ENCODE measurements at places on chromosomes 7 and 10.

GRCh38 chr10:95434583-95434982, 126.6 kb downstream of the SORBS1 start:
- DNase-seq = no peak

DNA sequence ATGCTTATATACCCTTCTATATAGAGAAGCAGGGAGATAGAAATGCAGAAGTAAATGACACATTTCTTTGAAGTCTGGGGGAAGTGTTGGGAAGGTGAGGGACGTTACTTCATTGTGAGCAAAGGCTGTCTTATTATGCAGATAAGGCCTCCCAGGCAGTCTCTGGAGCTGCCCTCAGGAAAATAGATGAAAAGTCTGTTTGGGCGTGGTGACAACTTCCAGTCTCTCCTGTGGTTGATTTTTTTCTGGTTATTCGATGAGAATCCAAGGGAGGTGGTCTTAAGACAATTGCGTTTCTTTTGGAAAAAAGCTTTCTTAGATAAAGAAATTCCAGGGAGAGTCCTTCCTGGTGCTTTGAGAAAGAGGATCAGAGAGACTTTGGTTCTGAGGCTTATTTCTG, 84.0 kb downstream of the NEUROD6 start:
- peak; percentile 27 for DNase-seq

GRCh38 chr10:97243836-97244235, 48.6 kb downstream of the ARHGAP19 start:
- DNase-seq = no peak

- DNase-seq = no peak
These were observed 23.9 kb upstream of the SPAM1 start for GRCh38 chr7:123901101-123901500.

DNA sequence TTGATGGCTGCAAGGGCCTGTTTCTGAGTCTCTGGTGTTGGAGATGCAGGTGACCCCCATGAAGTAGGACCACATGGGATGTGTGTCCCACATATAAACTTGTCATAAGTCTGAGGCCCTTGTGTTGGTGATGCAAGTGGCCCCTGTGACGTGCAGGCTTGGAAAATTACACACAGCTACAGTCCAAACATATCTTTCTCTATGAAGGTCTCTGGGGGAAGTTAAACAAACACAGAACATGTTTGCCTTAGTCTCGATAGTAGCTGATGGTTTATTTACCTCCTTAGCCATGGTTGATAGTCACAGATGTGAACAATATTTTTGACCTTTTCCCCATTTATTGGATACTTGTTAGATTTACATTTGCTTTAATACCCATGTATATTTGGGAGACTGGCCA, 64.7 kb downstream of the ADCY1 start:
- DNase-seq = no peak

DNA sequence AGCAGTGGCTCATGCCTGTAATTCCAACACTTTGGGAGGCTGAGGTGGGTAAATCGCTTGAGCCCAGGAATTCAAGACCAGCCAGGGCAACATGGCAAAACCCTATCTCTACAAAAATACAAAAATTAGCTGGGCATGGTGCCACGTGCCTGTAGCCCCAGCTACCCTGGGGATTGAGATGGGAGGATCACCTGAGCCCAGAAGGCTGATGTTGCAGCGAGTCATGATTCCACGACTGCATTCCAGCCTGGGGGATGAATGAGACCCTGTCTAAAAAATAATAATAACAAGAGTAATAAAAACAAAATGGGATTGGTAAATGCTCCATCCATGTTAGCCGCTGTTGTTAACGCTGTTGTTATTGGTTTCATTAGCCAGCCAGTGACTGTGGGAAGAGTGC, 1.3 kb upstream of the HKDC1 start:
- no peak for DNase-seq

- DNase-seq = peak; percentile 7
These were observed 28.5 kb downstream of the NPS start for GRCh38 chr10:127577376-127578258.

DNA sequence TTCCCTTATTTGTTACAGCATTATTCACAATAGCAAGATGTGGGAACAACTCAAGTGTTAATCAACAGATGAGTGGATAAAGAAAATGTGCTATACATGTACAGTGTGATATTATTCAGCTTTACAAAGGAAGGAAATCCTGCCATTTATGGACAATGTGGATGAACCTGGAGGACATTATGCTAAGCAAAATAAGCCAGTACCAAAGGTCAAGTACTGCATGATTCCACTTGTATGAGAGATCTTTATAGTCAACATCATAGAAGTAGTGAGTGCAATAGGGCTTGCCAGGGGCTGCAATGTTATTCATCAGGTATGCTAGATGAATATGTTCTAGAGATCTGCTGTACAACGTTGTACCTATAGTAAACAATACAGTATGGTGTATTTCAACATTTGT, 138.5 kb upstream of the AGR3 start:
- no peak for DNase-seq

DNA sequence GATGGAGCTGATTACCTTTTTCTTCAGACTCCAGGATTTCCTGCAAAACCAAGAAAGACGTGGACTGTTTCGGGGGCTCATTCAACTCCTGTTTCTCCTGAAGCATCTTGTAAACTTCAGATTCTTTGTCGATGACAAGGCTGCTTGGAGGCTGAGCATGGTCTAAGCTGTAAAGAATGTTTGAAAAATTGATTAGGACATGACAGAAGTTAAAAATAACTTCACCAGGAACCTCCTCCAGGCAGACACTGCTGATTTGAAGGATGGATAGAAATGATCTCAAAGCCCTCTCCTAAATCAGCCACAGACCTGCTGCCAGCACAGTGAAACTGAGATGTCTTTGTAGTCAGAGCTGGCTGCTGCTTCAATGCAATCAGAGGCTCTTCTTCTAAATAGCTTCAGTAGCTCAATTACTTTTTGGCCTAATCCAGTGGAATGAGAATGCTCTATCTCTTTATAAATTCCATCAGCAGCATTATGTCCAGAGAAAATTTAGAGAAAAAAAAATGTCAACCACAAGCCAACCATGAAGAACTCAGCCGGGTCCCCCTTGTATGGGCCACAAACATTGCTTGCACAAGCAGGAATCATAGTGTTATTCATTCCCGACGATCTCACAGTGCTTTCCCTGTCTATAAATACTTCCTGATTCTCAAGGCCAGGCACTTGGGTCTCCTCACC, 43.5 kb downstream of the PDLIM1 start:
- DNase-seq = no peak

All from NB4 (cell line).